ENCODE measurements at places on chromosomes 3 and 15.

- no peak for DNase-seq
Measured at GRCh38 chr3:70914862-70915261, 602.4 kb upstream of the MDFIC2 start.

DNA sequence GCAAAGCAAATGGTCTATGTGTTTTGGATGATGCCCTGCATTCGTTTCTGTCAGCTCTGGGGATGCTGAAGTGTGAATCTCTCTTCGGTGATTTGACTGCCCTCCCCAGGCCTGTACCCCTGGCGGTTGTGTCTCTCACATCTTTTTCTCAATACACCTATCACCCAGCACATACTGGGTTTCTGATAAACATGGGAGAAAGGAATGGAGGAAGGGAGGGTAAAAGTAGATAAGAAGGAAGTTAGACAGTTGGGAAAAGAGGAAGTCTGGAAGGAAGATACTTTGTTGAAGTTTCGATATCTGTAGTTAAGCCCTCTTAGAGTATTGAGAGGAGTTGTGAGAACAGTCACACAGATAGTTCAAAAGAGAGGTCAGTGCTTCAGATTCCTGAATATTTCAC is 35.8 kb upstream of the LRTM1 start:
- no peak for DNase-seq

- no peak for DNase-seq
Measured at GRCh38 chr15:70274255-70274880, 176.7 kb upstream of the TLE3 start.

DNA sequence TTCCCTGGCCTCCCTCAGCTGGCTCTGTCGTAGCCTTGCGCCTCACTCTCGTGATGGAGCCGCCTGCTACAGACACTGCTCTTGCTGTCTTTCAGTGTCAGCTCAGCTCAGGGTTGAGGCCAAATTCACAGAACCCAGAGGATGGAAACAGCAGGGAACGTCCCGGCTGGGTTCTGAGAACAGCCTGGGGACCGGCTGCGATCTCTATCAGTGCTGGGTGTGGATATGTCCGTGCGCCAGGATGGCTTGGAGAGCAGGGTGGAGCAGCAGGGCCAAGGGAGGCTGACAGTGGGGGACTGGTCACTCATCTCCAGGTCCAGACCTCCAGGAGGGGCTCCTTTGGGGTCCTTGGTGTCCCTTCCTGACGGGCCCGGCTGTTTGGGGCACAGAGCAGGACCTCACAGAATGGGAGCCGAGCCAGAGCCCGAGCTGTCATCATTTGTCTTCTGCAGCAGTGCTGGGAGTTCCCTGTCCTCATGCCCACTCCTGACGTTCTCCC is 18.4 kb downstream of the KLF15 start:
- DNase-seq: no peak

GRCh38 chr3:57154470-57155309 is 10.5 kb downstream of the IL17RD start:
- no peak for DNase-seq

DNA sequence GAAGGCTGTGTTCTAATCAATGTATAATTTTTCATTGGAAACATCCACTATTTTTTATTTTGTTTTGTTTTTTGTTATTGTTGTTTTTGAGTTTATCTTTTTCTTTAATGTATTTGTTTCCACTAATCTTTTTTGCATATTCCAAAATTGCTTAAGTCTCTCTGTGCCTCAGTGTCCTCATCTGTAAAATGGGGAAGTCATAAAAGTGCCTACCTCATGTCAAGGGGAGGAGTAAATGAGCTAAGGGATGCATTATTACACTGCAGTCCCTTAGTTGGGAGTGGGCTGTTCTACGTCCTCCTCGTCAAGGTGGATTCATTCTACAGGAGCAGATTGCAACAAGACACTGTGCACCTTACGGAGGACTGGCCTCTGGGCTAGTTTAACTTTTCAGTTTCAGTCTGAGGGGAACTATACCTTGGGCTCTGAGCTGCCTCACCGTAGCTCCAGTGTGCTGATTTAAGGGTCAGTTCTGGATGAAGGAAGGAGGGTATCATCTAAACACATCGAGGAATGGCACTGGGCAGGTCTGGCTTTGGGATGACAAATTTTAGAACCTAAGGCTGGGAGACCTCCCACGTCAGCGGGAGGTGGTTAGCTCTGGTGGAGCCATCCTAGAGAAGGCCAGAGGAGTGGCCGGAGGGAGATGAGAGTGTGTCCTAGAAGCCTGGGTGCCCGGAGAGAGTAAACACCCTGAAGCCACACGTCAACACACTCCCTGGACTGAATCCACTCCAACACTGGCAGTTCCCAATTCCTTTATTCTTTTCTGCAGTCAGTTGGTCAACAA is 5.1 kb upstream of the SRP14 start:
- DNase-seq: no peak

GRCh38 chr3:112974178-112974517 is 755 bp downstream of the CD200R1 start:
- DNase-seq: no peak

DNA sequence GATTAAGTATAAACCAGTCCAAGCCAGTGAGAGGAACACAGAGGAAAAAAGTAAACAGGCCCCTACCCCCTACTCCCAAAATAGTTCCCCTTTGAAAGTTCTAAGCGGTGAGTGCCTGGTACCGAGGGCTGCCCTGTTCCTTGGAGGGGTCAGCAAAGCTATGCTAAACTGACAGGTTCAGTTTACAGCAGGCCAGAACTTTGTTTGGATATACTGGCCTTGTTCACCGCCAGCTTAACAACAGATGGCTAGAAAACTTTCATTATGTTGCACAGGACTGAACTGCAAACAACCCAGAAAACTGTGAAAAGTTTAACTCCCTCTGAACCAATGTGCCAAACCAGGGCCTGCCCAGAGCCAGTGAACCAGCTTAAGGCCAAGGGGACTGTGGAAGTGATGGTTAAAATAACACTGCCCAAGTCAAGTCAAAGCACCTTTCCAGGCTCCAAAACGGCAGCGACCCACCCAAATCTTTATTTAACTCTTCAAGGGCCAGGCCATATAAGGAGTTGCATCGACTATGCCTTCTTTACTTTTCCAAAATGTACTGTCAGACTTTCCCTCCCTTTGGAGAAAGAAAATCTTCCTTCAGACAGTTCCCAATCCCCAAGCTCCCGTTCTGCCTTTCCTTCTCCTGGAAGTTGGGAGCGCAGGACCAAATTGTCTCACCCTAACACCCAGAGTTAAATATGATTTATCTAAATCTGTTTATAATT is 448.0 kb downstream of the FOXP1 start:
- no peak for DNase-seq

DNA sequence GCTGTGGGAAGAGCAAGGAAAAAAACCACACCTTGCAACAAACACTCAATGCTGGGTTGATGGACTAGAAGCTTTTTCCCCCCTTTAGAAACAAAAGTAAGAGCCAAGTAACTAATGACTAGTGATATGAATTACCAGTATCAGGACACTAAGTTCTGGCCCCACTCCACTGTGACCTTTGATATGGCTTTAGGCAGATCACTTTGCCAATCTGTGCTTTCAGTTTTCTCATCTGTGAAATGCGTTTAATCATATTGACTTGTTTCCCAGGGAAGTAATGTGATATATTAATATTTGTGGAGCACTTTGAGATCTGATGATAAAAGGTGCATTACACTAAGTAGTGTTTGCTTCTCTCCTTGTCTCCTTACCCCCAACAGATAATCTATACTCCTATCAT is 319.3 kb upstream of the SATB1 start:
- no peak for DNase-seq

- peak; percentile 58 for DNase-seq
Measured at GRCh38 chr3:194536871-194537637, 50.3 kb upstream of the ATP13A3 start.

DNA sequence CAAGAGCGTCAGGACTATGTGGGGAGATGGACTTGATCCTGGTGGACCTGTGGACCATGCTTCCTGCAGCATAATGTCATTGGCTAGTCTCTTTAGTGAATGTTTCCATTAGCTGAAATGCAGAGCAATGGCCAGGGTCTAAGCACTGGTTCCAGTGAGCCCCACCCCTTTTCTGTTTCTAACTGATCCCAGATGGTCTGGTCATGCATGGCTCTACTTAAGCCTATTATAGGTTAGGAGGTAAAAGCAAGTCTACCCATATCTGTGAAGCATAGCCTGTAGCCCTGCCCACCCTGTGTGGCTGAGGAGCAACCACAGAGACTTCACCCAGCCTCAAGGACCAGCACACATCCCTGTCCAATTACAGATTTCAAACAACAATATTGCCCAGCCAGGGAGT is 419.2 kb downstream of the ZNF385D start:
- no peak for DNase-seq

All from ACHN (cell line).